Upper lobe of right lung (tissue), 1 donor: ENCODE measurements at places on chromosomes 3 and 15. TPM values are rescaled to one million over a fixed set of nuclear protein-coding genes. Genes with fewer than 3 reads are reported as not detected.

GRCh38 chr15:33780011-33780768 lies 188.1 kb upstream of the CHRM5 start:
- DNase-seq: no peak

- DNase-seq: no peak
These were observed 11.3 kb upstream of the XRN1 start for GRCh38 chr3:142459096-142459495.

- no peak for DNase-seq
These were observed 25.4 kb downstream of the HES1 start for GRCh38 chr3:194161131-194162045.

GRCh38 chr3:156792114-156792513 lies 34.0 kb upstream of the LEKR1 start:
- DNase-seq: no peak

DNA sequence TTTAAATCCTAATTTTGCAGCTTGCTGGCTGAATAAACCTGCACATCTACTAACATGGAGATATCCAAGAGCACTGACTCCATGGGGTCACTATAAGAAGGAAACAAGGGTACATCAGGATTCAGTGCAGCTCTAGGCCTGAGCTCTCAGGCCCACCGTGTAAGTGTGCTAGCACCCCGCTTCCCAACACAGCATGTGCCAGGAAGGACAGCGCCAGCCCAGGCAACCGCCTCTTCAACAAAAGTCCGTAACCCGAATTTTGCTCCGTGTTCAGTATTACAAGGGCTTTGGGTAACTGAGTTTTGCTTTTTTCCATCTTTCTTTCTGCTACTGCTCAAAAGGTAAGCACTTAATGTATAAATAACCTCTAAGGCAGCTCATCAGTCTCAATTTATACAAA lies 89.8 kb downstream of the LRIG1 start:
- no peak for DNase-seq

Gene CCDC80
- total RNA-seq: 60.4 TPM
